CD4-positive, alpha-beta T cell treated with Interleukin-6 at 100 ng/mL for 8 hours (primary cell): ENCODE measurements at places on chromosomes 13 and 19.

DNA sequence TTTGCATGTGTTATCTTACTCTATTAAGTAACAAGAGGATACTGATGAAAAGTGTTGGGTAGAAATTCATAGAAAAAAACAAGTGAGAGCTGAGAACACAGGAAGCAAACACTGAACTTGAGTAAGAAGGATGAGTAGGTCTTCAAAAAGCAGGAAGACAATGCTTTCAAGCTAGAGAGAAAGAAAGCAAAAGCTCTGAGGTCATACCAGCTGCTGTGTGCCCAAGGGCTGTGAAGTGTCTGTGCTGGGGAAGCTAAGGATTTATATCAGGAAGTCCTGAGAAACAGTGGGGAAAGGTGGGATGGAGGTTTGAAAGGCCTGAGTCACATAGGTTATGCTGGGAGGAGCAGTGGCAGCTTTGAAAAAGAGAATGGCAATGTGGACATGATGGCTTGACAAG lies 145.5 kb upstream of the MAB21L1 start:
- no peak for DNase-seq

DNA sequence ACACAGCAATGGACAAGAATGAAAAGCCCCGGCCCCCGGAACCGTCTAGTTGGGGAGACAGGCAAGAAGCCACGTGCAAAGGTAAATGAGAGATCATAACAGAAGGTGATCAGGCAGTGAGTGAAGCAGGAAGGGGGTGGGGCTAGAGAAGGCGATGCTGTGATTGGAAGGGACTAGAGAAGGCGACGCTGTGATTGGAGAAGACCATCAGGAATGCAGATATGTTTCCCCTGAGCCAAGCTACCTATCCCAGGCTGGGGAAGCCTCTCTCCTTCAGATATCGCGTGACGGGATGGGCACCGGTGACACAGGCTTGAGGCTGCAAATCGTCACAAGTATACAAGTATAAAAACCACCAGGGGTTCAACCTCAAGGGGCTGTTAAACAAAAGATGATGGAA lies 21.8 kb downstream of the DCAF15 start:
- DNase-seq = peak; percentile 58

- no peak for DNase-seq
These were observed 1.1 kb upstream of the ERF start for GRCh38 chr19:42255766-42256745.

DNA sequence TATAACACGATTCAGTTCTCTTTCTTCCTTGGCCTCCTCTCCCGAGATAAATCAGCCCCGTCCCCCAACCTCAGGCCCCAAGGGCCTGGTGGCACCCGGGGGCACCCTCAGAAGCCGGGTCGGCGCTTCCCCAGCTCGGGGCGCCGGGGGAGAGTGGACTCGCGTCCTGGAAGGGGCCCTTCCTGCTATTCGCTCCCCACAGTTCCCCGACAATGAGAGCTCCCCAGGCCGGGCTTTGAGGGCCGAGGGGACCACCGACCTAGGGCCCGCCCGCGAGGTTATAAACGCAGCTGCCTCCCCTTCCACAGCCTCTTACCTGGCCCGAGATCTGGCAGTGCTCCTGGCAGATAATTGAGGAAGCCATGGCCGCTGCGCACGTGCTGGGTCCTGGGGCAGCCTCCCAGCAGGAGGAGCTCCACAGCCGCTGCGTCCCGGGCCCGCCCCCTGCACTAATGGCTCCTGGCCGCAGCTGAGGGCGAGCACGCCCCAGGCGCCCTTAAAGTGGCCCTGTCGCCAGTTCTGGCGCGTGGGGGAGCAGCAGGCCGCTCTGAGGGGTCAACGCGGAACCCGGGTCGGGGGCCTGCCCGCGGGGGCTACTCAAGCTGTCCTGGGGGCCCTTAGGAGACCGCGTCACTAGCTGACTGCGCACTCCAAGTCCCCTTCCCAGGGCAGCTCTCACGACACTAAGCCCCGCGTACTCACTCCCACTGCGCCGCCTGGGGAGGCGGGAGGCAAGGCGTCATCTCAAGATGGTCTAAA lies at the start of gene SOHLH2:
Gene SOHLH2 (minus strand): TSS at position 394 of the 759 bp plus-strand sequence. CDS start 30 bp downstream, at position 364.
- no peak for DNase-seq

- no peak for DNase-seq
These were observed 11.8 kb downstream of the HAUS8 start for GRCh38 chr19:17063428-17063827.

DNA sequence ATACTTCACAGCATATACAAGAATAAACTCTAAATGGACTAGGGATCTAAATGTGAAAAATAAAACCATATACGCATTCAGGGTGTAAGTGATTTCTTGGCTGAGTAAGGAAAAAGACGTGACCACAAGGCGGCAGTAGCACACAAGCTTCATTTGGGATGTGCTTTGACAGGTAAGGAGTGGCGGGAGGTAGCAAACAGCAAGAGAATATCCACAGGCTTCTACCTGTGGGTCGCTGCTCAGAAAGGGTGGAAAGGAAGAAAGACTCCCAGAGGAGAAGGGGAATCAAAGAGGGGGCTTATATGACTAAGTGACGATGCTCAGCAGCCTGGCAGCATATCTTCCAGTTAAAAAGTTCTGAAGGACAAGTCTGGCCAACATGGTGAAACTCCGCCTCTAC lies 2.5 kb upstream of the ZNF121 start:
- DNase-seq = peak; percentile 75

GRCh38 chr13:84574851-84575250 lies 692.6 kb upstream of the SLITRK1 start:
- DNase-seq = no peak

DNA sequence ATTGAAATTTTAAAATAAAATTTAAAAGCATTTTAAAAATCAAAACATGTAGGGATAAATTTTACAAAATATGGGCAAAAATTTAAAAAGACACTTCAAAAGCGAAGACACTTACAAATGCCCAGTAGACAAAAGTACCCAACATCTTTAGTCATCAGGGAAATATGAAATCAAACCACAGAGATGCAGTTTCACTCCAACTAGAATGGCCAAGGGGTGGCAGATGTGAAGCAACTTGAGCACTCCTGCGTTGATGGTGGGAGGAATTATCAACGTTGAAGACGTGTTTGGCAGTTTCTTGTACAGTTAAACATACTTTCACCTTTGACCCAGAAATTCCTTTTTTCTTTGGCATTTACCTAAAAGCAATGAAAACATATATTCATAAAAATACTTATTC lies 518.0 kb upstream of the SGCG start:
- no peak for DNase-seq

DNA sequence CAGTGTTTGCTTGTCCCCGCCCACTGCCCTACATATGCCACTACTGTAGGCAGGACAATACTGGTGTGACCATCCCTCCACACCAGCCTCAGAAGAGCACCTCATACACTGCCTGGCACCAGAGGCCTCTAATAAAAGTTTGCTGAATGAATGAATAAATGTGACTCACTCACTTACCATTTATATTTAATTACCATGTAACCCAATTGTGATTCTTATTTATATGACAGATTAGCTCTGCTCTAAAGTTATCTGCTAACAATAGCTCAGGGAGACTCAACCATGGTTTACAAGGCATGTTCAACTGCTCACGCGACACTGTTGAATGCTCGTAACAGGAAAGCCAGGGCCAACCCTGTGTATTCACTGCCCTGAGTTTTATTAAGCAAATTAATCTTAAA lies 66.0 kb upstream of the DOCK9 start:
- DNase-seq = no peak

DNA sequence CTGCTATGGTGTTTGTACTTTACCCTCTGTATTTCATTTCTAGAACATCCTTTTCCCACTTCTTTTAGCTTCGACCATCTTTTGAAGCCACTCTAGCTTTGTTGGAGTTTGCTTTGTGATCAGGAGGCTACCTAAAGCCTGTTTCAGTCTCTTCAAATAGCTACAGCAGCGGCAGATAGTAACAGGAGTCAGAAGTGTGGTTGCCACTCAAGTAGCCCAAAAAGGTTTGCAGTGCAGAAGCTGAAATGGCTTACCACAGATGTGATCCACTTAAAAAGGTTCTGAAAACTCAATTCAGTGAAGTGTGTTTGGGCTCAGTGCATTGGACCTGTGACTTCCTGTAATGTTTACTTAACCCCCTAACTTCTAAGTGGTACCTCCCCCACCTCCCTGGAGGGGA lies 26.2 kb downstream of the WASF3 start:
- no peak for DNase-seq

DNA sequence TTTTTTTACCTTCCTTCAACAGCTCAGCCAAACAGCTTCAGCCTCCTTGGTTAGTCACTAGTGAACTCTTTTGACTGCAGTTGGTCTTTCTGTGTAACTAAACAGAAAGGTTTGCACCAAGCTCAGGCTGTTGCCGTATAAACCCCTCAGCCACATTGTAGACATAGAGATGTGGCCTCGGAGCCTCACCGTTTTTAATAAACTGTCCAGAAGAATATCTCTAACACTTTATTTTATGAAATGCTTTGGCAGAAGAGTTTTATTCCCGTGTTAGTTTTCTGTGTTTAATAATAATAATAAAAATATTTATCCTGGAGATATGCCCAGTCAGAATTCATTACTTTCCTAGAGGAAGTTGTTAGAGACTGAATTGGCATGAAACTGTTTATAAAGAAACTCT lies 171.7 kb upstream of the MAB21L1 start:
- no peak for DNase-seq

DNA sequence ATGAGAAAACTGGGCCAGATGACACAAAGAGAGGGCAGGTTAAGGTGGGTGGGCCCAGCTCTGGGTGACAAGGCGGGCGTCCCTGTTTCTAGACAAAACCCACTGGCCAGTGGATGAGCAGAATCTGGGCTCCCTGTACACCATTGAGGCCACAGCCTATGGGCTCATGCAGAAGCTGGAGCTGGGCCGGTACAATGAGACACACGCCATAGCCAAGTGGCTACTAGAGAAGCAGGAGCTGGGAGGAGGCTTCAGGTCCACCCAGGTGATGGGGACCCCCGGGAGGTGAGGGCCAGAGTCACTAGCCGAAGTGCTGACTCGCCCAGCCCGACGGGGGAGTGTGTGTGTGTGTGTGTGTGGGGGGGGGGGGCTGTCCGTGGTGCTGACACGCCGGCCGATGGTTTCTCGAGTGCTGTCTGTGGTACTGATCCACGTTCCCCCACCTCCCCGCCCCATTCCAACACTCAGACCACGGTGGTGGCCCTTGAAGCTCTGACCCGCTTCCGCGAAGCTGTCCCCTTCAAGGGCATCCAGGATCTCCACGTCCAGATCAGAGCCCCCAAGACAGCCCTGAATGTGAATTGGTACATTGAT lies 24.3 kb upstream of the SHFL start:
- DNase-seq = no peak

- DNase-seq = no peak
These were observed 108.8 kb downstream of the SIPA1L3 start for GRCh38 chr19:38015761-38016160.

DNA sequence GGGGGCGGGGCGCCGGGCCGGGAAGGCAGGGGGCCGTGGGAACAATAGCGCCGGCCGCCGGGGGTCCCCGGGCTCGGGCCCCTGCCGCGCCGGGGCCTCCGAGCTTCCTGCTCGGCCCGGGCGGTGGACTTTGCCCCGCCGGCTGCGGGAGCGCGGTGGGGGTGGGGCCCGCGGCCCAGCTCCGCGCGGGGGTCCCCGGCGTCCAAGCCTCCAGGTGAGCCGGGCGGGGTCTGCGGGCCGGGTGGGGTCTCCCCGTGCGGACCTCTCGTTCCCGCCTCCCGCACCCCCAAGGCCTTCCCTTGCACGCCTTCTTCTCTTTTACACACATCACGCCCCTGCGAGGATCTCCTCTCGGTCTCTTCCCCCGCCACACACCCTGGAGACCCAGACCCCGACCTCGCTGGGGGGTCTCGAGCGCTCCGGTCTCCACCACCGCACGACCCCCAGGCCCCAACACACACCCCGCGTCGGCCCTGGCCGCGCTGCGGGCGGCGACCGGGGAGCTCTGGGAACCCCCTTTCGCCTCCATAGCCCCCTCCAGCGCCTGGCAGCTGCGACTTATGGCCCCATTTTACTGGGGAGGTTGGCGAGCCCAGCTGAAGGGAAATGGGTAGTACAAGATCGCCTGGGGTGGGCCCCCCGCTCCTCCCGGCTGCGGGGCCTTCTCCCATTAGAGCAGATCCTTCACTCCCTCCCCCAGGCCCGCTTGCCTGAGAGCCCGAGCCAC lies 711 bp downstream of the CAMSAP3 start:
- no peak for DNase-seq

DNA sequence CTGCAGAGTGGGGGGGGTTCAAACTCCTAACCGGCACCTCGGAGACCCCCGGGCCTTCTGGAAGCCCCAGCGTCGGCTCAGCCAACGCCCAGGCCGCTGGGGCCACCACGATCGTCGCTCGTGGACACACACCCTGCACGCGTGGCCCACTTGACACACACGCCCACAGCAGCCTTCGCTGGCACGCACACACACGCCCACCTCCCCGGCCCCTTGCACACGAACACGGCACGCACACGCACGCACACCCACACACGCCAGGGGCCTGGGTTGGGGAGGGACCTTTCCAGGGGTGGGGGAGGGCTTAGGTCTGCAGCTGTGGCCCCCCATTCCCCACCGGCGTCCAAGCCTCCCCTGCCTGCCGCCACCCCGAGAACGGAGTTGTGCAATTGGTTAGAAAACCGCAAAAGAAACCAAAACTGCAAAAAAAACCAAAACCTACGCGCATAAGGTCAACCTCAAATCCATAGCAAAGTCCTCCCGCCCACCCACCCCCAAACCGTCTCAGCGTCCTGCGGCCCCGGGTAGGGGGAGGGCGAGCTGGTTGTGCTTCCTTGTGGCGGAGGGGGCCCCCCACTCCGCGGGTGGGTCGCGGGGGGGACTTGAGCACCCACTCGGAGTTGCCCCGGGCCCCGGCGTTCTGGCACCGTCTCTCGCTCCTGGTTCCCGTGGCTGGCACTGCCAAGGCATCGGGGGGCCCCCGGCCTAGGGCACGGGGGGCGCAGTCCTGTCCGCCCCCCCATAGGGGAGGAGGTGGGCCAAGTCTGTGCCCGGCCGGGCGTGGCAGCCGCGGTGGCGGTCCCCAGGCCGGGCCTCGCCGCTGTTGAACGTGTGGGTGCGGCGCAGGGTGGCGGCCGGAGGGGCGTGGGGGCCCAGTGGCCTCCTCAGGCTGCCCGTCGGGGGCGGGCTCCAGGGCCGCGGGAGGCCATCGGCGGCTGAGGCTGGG lies 3.3 kb upstream of the LRG1 start:
- DNase-seq = no peak

DNA sequence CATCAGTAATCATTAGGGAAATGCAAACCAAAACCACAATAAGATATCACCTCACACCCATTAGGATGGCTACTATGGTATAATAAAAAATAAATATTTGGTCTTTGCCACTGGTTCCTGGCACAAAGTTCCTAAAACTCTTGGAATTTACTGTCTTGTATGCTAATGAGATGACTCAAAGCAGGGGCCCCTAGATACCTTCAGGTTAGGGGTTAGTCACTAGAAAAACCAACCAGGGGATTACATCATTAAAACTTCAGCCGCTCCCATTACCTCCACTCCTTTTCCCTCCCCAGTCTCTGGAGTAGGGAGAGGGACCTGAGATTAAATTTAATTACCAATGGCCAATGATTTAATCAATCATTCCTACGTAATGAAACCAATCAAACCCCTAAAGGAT lies 49.6 kb downstream of the THSD1 start:
- no peak for DNase-seq
